ENCODE measurements at places on chromosomes 7 and 10. TPM values are rescaled to one million over a fixed set of nuclear protein-coding genes. Genes with fewer than 3 reads are reported as not detected.

GRCh38 chr7:69598487-69599285 lies 411 bp downstream of the AUTS2 start:
- DNase-seq = peak; percentile 61

DNA sequence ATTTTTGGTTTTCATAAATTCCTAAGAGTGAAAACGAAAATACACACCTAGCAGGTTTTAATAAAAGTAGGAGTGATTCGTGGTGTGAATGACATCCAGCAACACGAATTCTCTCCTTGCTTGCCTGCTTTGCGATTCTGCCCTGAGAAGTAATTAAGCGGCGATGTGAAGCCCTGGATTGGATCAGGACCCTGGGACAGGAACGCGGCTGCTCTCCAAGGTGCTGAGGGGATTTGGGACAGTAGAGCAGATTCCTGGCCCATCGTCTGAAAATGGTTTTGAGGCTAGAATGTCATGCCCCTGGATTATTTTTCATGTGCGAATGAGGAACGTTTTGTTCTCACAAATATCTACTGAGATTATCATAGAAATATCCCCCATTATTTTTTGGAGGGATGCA lies 7.8 kb downstream of the NPS start:
- DNase-seq = peak; percentile 33

GRCh38 chr10:11488126-11488525 lies 123.3 kb downstream of the USP6NL start:
- no peak for DNase-seq

DNA sequence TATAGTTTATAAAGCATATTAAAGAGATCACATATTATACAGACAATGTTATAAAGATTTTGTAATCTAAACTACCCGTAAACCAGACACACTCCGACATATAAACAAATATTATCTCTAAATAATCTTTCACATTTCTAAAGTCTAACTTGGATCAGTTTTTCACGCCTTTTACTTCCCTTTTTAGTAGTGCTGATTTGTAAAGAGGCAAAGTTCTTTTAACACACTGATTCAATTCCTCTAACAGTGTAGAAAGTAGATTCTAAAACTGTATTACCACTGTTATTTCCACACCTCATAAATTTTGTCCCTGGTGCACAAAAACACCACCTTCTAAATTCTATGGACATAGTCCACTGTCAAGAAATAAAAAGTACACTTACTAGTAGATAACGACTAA lies 230.9 kb downstream of the DOCK4 start:
- no peak for DNase-seq

- DNase-seq = no peak
Measured at GRCh38 chr7:105218939-105219770, 169.6 kb downstream of the SRPK2 start.

DNA sequence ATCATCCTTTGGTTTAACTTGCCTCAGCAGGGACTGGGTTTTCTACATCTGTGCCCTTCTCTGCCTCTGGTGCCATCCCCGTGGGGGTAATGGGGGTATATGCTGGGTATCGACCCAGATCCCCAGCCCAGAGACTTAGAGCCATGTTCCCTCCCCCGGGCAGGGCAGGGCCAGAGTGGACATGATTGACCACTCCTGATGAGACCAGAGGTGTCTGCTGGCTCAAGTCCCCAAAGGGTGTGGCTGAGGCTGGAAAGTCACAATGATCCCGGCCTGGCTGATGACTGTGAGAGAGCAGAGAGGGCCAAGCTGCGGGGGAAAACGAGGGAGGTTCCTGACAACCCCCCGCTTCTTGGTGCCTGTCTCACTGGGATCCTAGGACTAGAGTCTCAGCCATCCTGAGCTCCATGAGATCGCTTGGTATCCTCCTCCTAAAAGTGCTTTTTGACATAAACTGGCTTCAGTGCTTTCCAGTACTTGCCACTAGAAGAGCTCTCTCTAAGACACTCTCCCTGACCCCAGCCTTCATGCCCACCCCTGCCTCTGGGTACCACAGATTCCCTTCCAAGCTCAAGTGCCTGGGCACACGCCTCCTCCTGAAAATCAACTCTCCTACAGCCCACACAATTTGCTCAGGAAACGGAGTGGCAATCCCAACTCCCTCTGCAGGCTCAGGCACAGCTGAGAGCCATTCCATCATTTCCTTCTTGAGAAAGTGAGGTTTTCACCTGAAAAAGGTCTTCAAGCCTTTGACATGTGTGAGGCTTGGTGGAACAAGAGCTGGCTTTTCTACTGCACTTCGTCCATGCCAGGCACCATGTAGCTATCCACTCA lies 33.9 kb downstream of the DRGX start:
- no peak for DNase-seq

The SEMA3C gene
- 124 TPM for polyA plus RNA-seq

The TUBAL3 gene
- not detected for polyA plus RNA-seq

The CEP55 gene
- polyA plus RNA-seq = 6.0 TPM
